ENCODE measurements at places on chromosomes 12 and 14.
A peak's percentile ranks its signal among the peaks of the same experiment; 100 is the strongest.

DNA sequence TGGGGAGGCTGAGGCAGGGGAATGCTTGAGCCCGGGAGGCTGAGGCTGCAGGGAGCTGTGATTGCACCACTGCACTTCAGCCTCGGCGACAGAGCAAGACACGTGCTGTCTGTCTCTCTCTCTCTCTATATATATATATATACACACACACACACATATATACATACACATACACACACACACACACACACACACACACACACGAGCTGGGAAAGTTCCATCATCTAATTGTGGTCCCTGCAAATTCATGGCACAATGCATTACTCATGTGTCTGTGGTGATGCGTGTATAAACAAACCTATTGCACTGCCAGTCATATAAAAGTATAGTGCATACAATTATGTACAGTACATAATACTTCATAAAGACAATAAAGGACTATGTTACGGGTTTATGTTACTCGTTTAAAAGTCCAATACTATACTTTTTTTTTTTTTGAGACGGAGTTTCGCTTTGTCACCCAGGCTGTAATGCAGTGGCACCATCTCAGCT lies 36.6 kb downstream of the WDR89 start:
- no peak for DNase-seq

DNA sequence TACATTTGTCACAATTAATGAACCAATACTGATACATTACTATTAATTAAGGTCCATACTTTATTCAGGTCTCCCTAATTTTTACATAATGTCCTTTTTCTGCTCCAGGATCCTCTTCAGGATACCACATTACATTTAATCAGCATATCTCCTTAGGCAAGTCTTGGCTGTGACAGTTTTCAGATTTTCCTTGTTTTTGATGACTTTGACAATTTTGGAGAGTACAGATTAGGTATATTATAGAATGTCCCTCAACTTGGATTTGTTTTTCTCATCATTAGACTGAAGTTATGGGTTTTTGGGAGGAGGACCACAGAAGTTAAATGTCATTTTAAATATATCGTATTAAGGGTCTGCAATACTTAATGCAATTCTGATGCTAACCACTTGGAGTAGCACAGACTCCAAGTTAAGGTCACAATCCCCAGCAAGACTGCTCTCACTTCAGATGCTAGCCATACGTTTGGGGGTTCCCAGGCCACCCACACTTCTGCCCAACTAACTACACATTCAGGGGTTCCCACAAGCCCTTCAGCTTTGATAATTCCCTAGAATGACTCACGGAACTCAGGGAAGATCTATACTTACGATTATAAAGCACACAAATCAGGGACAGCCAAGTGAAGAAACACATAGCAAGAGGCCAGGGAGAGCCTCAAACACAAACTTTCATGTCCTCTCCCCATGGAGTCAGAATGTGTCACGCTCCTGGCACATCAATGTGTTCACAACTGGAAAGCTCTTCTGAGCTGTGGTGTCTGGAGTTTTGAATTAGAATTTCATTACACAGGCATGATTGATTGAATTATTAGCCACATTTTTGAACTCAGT lies 17.0 kb upstream of the NUBPL start:
- no peak for DNase-seq

- no peak for DNase-seq
Measured at GRCh38 chr14:56274556-56274955, 156.3 kb downstream of the PELI2 start.

DNA sequence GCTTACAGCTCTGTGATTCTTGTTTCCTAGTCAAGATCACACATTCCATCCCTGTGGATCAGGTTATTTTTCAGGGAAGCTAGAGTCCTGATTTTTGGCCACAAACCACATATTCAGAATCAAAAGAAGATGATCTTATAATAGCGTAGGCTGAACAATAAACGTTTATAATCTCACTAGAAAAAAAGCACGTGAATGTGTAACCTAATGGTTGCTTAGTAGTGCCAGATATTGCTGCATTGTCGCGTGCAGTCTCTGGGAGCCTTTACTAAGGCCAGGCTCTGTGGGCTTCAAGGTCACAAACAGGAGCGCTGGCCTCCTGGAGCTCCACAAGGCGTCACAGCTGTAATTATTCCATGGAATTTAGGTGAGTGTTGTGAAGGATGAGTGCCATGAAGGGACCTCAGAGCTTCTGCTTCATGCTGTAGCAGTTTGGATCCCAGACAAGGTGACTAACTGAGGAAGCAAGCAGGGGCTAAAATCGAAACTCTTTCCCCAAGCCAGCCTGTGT lies 17.4 kb downstream of the CDKN1B start:
- DNase-seq = no peak

- no peak for DNase-seq
Measured at GRCh38 chr14:79325557-79325956, 885.7 kb downstream of the DIO2 start.

DNA sequence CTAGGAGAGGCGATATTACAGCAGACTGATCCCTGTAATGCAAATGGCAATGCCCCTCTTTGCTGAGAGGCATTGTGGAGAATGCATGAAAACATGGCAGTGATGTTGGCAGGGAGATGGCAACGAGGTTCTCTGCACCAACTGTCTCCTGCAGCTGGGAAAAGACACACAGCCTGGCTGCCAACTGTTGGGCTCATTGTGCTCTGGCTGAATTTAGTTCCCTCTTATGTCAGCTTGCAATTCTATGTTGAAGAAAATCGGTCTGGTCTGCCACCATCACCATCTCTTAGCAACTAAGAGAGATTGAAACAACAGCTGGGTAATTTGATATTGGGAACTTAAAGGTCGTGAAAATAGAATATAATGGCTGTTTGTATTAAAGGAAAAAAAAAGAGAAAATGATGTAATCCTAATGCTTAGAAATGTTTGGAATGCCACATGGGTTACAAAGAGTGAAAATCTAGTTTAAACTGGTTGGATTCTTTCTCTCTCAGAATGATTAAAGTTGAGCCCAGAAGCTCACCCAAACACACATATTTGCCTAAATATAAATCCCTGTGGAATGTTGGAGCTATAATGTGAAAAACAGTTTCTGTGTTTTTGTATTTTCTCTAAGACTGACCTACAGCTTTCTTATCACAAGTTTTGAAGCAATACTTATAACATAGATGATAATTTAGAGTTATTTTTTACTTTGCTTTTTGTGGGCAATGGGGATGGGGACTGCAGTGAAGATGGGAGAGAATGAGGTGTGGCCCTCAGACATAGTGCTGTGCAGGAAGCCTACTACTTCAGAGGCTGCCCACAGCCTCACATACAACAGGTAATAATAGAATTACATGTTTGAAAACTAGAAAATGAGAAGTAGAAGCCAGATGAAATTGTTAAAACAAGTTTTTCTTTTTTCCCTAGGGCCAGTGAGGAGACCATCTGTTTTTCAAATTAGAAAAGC lies 143.7 kb downstream of the AKAP6 start:
- DNase-seq = no peak

DNA sequence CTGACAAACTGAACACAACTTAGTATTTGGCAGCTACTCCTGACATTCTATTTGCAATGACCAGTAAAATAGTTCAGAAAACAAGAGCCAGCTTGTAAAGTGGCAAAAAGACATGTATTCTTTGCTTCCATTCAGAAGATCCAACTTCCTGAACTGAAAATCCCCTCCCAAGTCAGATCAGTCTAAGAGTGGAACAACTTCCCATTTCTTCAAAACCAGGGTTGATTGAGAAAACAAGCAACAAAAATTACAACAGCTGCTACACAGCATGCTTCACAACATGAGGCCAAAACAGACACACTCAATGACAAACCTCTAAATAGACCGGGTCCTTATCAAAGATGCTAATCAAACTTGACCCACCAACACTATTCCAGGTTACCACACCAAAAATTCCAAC lies 40.3 kb downstream of the CIT start:
- DNase-seq = no peak

DNA sequence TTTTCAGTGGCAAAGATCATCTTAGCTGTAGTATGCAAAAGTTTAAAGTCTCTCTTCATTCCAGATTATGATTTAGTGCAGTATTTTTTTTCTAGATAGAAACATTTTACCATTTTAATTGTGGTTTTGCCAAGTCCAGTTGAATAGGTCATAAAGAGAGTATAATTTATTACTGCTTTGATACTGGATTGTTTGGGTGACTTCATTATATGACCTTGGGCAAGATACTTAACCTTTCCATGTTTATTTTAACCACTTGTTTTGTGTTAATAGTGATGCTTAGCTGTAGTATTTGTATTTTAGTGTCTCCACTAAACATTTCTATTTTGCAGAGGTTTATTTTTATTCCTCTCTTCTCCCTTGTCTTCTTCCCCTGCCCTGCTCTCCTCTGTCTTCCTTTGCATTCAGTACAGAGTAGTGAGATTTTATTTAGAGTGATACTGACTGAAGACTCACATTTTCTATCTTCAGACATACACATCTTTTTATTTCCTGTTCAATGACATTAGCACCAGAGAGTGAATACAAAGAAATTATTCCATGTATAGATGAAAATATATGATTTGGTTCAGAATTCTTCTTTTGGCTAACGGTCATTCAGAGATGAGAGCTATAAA lies 215.2 kb downstream of the ERC1 start:
- DNase-seq = no peak

- no peak for DNase-seq
Measured at GRCh38 chr14:76497550-76498462, 121.9 kb downstream of the ESRRB start.

GRCh38 chr12:31962076-31962475 lies 2.9 kb downstream of the RESF1 start:
- DNase-seq = no peak

DNA sequence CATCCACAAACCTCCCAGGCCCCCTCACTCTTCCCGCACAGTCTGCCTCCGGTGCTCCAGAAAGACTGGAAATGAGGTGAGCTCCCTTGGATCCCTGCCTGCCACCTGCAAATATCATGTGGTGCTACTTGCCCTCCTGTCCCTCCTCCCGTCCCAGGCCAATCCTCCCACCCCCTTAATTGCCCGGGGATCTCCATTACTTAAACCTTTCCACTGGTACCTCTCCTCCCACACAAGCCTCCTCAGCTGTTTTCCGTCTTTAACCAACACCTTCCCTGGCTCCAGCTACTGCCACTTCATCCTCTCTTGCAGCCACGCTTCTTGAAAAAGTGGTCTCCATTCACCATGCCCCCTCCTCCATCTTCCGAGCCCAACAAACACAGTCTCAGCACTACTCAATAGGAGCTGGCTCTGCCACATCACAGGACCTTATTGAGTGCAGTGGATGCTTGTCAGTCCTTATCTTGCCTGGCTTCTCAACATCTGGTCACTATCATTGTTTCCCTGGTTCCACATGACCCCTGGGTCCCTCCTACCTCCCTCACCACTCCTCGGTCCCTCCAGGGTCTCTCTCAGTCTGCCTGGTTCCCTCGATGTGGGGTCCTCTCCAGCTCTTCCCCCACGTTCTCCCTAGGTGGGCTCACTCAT lies 11.5 kb downstream of the FAIM2 start:
- no peak for DNase-seq

- no peak for DNase-seq
Measured at GRCh38 chr12:16437926-16438325, 90.5 kb downstream of the MGST1 start.

- DNase-seq = no peak
Measured at GRCh38 chr14:101369194-101369915, 191.9 kb upstream of the DIO3 start.

DNA sequence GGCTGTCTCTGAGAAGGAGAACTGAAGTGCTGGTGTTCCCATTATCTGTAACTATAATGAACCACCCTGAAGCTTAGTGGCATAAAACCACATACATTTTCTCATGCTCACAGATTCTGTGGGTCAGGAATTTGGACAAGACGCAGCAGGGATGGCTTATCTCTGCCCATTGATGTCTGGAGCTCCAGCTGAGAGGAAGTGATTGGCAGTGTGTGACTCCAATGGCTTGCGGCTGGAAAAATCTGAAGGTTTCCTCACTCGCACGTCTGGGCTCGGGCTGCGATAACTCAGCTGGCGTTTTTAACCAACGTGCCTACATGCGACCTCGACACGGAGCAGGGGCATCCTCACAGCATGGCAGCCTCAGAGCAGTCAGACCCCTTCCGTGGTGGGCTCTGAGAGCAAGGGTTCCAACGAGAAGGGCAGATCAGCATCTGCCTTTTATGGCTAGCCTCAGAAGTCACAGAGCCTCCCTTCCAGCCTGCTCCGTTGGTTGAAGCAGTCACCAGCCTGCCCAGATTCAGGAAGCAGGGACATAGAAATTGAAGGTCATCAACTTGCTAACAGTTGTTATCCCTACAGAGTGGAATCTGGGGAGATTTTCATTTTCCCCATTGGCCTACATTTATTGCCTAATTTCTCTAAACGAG lies 143.3 kb upstream of the BCL2L14 start:
- DNase-seq = no peak

GRCh38 chr14:61889914-61890351 lies 127.7 kb downstream of the SNAPC1 start:
- DNase-seq = no peak

GRCh38 chr14:66070542-66071319 lies 415.4 kb upstream of the CCDC196 start:
- peak; percentile 7 for DNase-seq

DNA sequence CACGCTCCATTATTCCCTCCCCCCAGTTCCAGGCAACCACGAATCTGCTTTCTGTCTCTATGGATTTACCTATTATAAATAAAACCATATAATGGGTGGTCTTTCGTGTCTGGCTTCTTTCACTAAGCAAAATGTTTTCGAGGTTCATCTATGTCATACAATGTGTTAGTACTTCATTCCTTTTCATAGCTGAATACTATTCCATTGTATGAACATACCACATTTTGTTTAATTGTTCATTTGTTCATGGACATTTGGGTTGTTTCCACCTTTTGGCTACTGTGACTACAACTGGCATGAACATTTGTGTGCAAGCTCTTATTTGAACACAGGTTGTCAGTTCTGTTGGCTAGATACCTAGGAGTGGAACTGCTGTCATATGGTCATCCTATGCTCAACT lies 12.9 kb upstream of the PAPOLA start:
- no peak for DNase-seq

DNA sequence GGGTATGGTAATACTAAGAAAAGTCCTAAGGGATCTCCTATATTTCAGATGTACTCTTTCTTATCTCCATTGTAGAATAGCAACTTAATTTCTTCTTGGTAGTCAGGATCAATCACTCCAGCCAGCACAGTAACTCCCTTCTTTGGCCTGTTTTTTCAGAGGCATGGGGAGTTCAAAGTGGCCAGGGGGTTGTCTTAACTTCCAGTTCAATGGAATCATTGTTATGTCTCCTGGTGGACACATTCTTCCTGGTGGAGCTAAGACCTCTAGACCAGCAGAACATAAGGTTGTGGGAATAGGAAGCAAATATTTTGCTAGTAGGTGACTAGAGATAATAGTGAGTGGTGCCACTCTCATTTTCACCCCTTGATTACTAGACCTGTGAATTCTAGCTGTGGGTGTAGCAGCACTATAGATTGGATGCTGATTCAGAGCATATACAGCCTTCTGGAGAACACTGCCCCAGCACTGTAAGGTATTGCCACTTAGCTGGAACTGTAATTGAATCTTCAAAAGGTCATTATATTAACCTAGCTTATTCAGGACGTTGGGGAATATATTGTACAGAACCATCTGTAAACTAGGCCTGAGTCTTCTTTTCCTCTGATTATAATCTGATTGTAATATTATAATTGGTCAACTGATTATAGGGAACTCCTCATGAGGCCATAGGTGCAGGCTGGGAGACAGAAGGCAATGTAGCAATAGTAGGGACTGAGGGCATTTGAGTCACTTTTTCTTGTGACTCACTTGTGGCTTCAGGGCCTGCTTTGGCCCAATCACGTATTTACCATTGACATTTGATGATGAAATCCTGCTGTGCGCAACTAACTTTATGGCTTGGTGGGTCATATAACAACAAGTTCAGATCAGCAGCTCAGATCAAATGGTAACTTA lies 60.2 kb upstream of the ATP2B1 start:
- DNase-seq = no peak

GRCh38 chr14:102907303-102907844 lies 15.1 kb upstream of the AMN start:
- no peak for DNase-seq
